C1 segment of cervical spinal cord (tissue), 14 donors: ENCODE measurements at places on chromosomes 5 and 9.

DNA sequence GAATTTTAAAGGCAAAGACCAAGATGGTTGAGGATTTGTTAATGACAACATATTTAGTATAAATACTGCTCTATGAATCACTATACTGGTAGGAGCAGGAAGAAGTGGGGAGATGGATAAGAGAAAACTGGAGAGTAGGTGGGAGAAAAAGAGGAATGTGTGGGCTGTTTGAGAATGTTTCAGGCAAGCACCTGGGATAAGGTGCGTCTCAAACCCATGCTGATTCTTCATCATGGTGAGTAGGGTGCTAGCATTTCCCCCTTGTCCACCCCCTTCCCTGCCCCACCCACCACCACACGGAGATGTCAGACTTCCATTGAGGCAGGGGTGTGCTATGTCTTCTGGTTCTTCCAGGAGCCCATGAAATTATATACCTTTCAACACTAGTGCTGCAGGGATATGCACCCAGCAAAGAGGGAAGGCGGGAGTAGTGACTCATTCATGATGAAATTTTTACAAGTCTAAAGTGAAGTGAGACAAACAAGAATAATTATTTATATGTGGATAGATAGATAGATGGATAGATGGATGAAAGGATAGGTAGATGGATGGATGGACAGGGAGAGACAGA lies 54.3 kb downstream of the MTX3 start:
- no peak for DNase-seq

- DNase-seq: peak; percentile 19
Observed at GRCh38 chr5:36444582-36445418, 143.1 kb upstream of the RANBP3L start.

DNA sequence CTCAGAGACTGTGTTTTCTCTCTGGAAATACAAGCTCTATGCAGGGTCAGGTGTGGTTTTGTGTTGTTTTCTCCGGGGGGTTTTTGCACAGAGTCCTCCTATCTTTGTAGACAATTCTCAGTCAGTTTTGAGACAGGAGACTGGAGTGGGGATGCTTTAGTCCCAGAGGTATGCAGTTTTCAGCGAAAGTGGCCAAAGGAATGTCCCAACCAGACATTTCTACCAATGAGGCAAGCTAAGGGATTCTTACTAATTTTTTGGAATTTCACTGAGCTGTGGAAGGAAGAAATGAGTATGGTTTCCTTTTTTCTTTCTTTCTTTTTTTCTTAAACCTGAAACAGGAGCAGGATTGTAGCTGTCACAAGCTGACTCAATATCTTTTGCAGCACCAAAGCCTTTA lies 35.3 kb upstream of the PLPP1 start:
- no peak for DNase-seq

GRCh38 chr9:109518621-109519335 lies 20.7 kb upstream of the PTPN3 start:
- DNase-seq: no peak

DNA sequence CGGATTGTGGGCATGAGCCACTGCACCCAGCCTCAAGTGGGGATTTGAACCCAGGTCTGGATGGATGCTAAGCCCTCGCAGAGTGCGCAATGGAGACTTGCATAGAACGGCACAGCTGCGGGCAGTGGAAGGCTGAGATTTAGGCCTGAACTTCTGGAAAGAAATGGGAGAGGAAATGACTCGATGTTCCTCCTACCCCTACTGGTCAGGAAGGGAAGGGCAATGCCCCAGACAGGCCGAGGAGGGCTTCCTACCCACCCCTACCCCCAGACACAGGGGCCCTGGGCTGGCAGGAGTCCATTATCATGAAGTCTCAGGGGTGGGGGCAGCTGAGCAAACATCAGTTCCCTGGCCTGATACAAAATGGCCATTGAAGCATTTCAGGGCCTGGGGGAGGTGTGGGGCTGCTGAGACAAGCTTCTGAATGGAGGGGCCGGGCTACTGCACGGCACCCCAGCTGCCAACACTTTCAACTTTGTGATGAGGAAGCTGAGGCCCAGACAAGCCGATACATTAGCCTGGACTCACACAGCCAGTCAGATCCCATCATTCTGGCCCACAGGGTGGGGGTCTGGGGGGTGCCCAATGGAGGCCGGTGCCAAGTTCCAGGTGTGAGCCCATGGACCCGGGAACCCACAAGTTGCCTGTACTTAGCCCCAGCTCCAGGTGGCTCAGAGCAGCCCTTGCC lies 13.5 kb upstream of the WDR38 start:
- no peak for DNase-seq

GRCh38 chr9:29475471-29475870 lies 1902.2 kb upstream of the C9orf72 start:
- no peak for DNase-seq

DNA sequence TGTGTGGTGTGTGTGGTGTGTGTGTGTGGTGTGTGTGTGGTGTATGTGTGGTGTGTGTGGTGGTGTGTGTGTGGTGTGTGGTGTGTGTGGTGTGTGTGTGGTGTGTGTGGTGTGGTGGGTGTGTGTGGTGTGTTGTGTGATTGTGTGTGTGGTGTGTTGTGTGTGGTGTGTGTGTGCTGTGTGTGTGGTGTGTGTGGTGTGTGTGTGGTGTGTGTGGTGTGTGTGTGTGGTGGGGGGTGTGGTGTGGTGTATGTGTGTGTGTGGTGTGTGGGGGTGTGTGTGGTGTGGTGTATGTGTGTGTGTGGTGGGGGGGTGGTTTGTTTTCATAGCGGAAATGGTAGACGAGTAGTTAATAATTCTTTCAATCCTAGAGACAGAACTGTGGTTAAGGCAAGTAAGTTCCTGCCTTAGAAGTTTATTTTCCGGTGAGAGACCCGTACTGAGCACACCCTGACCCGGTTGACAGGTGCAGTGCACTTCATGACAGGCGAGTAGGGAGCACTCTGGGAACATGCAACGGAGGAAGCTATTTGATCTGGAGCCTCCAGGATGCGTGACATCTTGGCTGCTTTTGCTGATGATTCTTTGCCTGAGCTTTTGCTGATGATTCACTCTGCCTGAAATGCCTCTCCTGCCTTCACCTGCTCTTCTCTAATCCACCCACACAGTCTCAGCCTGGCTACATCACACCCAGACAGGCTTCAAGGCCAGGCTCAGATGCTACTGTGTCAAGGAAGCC lies 21.7 kb upstream of the FAT2 start:
- no peak for DNase-seq

- DNase-seq: no peak
Observed at GRCh38 chr9:112552229-112553056, 65.8 kb downstream of the KIAA1958 start.

DNA sequence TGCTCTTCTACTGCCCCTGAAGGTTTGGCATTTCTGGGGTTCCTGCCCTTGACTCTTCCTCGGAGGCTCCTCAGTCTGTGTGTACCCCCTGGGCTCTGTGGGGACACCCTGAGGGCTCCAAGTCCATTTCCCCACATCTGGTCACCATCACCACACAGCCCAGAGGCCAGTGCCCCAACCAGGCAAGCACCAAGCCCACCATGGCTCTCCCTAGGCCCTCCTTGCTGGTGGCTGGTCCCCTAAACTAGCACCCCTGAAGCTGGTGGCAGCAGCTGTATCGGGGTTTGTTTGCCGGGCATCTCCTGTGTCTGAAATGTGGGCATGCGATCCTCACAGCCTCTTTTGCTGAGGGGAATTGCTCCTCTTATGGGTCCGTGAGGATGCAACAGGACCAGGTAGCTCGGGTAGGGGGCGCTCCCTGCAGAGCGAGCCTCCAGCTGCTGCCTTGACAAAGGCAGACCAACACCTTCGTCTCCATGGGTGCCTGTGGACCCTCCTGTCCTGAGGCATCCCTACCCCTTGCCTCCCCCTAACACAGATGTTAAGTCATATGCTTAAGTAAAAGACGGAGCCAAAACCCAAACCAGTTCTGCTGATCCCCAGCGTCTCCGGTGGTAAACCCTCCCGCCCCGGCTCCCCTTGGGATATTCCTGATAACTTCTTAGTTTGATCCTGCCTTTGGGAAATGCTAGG lies 138.9 kb upstream of the IRX4 start:
- DNase-seq: no peak

GRCh38 chr9:114492991-114493390 lies 12.3 kb downstream of the WHRN start:
- no peak for DNase-seq

DNA sequence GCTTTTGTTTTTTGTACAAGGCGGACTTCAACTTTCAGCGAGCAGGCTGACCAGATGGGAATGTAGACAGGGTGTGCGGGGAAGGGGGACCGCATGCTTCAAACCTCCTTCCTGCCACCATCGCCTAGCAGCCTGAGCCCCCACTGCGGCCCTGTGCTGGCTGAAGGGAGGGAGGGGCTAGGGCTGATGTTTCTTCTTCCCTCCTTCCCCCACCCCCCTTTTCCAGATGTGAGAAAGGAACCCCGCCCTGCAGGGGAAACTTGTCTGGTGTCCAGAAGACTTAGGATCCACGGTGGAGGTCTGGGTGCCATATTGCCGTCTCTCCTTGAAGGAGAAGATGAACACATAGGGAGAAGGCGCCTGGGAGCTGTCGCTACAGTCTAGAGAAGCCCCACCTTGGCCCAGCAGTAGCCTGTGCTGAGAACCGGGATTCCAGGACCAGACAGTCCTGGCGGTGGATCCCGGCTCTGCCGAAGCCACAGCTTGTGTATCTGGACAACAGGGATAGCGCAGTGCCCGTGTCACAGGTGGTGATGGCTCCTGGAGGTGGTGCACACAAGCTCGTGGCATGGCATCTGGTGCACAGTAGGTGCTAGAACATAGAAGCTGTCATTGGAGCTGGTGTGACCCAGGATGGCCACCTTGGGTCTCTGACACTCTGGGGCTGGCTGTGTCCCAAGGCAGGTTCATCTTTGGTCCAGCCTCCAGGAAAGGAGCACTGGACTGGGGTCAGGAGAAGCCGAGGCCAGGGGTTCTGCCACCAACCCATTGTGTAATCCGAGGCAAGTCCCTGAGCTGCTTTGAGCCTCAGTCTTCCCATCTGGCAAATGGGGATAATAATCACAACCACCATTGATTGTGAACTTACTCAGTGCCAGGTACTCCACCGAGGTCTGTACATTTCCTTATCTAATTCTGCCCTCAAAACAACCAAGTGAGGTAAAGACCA lies 205.6 kb downstream of the C9orf50 start:
- DNase-seq: no peak

DNA sequence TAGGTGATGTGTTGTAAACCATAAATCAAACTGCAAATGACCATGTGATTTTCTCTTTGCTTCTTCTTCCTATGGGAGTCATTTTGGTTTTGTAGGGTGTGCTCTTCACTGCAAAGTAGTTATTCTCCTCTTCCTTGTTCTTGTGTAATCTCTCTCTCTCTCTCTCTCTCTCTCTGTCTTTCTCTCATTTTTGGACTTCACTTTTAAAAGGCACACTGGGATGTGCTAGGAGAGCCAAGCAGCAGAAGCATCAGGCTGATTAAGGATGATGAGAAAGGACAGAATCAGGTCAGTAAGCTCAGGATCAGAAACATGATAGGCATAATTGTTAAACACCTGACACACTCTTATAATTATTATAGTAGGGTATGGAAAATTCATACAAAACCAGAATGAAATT lies 505.3 kb upstream of the ZNF608 start:
- no peak for DNase-seq

GRCh38 chr9:86944796-86945727 lies 2.2 kb downstream of the GAS1 start:
- no peak for DNase-seq

DNA sequence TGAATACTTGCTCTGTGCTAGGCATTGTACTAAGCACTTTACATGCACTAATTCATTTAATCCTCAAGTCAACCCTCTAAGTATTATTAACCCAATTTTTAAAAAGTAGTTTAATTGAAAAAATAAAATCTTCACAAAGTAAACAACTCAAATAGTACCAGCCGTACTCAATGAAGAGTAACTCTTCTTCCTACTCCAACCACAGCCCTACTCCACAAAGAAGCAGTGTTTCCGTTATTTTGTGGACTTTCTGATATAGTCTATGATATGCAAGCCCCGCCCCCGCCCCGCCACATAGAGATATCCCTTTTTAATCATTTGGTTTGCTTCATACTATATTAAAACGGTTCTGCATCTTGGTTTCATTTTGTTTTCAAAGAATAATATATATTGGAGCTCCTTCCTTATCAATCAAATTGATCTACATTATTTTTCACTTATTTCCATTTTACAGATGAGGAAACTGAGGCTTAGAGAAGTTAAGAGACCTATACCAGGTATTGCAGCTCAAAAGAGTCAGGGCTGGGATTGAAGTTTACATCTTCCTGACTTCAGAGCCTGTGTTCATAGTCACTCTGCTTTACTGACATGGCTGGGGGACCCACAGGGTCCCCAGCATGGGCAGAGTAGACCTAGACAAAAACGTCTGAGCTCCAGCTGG lies 78.6 kb downstream of the PCDH1 start:
- no peak for DNase-seq

DNA sequence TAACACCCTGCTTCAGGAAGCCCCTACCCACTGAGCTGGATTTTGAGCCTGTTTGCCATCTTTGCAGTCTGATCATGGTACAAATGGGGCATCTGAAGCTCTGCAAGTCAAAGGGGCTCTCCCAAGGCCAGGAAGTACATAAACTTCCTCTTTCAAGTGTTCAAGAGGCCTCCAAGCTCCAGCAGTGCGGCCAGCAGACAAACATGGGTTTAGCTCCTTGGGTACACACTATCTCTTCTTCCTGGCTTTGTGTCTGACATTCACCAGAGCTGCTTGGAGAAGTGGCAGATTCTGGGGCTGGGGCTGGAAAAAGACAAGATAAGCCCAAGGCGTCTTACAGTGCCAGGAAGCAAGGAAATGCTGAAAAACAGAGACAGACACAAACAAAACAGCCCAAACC lies 34.1 kb downstream of the LAMC3 start:
- DNase-seq: no peak

DNA sequence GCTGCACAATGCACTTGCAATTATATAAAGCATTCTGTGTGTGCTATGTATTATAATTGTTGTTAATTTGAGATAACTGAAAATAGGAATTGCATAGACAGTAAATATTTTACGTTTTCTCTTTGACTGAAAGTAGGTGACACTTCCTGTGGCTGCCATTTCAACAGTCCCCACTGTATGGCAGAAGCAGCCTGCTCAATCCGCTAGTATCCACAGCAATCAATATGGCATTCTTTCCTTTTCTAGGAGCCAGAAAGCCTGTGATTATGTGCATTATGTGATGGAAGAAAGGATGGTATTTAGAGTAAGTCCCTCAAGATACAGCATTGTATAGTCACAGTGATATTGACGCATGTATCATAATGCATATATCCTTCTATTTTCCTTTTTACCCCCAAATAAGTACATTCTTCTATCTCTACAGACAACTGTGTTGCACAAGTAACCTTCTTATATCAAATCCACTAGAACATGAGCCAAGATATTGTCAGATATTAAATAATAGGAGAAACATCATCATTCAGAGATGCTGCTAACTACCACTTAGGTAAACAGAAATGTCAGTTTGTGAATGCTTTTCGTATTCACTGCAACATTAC lies 59.7 kb downstream of the CARTPT start:
- no peak for DNase-seq

DNA sequence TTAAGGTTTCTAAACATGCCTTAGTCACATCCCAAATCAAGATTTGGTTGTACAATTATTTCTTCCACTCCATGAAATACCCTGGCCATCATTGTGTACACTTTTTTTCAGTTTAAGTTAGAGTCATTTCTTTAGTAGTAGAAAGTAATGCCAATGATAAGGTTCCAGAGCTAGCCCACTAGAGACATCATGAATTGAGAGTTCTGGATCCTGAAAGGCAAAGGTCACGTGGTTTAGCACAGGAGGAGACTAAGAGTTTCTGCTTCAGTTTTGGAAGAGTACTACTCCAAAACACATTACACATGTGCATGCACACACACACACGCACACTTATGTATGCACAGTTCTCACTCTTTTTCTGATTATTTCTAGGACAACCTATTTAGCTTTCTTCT lies 4.8 kb upstream of the SREK1 start:
- DNase-seq: no peak
